ENCODE measurements at places on chromosomes 5 and 9.

DNA sequence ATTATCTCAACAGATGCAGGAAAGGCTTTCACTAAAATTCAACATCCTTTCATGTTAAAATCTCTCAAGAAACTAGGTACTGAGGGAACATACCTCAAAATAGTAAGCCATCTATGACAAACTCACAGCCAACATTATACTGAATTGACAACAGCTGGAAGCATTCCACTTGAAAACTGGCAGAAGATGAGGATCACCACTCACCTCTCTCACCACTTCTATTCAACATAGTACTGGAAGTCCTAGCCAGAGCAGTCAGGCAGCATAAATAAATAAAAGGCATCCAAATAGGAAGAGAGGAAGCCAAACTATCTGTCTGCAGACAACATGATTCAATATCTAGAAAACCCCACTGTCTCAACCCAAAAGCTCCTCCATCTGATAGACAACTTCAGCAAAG, 203.6 kb upstream of the GRAMD2B start:
- DNase-seq = no peak

DNA sequence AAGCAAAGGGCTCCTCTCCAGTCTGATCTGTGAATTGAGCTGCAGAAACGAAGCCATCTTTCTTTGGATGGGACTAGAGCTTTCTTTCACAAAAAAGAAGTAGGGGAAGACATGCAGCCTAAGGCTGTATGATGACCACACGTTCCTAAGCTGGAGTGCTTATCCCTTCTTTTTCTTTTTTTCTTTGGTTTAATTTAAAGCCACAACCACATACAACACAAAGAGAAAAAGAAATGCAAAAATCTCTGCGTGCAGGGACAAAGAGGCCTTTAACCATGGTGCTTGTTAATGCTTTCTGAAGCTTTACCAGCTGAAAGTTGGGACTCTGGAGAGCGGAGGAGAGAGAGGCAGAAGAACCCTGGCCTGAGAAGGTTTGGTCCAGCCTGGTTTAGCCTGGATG, 82.1 kb downstream of the PIK3R1 start:
- DNase-seq = no peak

- DNase-seq = no peak
Observed at GRCh38 chr9:138071292-138071691, 193.7 kb downstream of the CACNA1B start.

GRCh38 chr5:82058710-82059109, 86.9 kb downstream of the ATG10 start:
- DNase-seq = peak; percentile 38

DNA sequence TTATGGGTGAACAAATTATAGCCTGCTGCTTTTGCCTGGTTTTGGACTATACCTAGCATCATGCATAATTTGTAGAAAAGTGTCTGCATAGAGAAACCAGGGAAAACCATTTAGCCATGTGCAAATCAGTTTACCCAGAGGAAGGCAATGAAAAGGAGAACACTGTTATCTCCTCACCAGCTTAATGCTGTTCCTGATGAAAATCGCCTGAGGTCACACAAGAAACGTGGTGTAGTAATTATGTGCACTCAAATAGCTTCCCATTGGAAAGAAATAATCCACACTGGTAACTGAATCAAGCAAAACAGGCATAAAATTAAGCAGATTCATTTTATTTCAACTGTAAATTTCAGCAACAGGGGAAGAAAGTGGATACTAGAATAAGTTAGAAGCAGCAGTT, 51.7 kb upstream of the FAM240B start:
- DNase-seq = no peak

DNA sequence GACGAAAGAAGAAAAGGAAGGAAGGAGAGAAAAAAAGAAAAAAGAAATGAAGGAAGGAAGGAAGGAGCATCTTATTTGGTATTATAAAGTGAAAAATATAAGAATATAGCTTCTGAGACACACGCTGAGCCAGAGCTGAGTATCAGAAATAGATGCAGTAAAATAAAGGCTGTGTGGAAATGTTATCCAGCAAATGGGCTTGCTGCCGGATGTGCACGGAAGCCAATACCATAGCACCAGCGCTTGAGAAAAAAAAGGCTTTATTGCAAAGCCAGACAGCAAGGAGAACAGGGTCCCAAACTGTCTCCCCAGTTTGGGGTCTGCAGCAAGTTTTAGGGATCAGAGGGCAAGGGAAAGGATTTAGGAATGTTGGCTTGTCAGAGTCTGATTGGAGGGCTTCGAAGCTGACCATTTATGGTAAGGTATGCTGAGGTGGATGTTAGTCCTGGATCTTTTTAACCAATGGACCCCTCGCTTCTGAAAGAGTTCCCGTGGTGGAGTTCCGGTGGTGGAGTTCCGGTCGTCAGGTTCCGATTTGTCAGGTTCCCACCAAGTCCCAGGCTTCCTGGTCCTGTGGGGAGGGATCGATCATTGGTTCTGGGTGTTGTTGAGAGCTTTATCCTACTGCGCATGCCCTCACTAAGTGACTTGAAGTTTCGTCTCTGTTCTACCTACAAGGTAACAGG, 70.4 kb downstream of the SFXN1 start:
- no peak for DNase-seq

GRCh38 chr9:126809068-126809467, 4.2 kb downstream of the ZBTB43 start:
- no peak for DNase-seq

DNA sequence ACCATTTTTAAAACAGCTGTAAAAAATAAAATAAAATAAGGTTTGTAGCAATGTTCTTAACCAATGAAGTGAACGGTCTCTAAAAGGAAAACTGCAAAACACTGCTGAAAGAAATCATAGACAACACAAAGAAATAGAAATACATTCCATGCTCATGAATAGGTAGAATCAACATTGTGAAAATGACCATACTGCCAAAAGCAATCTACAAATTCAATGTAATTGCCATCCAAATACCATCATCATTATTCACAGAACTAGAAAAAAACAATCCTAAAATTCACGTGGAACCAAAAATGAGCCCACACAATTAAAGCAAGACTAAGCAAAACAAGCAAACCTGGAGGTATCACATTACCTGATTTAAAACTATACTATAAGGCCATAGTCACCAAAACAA, 67.6 kb upstream of the RGMB start:
- peak; percentile 67 for DNase-seq

GRCh38 chr5:132431632-132432031, 58.9 kb downstream of the IRF1 start:
- DNase-seq = no peak

GRCh38 chr5:83864652-83865051, 144.0 kb upstream of the HAPLN1 start:
- no peak for DNase-seq

- no peak for DNase-seq
Observed at GRCh38 chr9:7172154-7173115, 414.7 kb downstream of the KDM4C start.
